SK-N-SH (cell line): ENCODE measurements at places on chromosomes 2 and 18. TPM values are rescaled to one million over a fixed set of nuclear protein-coding genes. Genes with fewer than 3 reads are reported as not detected.

DNA sequence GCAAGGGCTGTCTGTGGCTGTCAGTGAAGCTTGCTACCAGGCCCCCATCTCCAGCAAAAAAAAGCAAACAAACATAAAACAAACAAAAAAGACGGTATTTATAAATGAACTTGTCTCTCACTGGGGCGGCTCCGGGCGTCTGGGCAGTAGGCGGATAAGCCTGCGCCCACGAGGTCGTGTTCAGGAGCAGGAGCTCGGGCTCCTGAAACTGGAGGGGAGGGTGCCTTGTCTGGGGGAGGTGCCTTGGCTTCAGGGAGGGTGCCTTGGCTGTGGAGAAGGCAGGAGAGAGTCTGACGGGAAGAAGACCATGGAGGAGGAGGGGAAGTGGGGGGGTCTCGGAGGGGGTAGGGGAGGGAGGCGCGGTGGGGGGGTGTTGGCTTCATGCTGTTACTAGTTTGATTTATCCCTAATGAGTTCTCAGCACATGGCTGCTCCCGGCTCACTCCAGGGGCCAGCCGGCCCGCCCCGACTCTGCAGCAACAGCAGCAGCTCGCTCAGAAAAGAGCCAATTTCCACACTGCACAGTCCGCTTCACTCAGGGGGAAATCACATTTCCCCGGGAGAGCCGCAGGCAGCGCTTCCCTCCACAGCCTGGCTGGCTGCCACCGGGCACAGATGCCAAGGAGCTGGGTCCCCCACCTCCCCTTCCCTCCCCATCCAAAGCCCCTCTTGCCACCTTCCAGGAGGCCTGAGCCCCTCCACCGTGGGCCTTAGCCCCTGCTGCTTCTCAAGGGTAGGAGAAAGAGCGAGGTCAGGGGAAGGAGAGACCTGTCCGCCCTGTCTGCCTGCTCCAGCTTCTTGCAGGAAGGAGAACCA lies 38.7 kb downstream of the PSD4 start:
- DNase-seq, result peak; percentile 72

DNA sequence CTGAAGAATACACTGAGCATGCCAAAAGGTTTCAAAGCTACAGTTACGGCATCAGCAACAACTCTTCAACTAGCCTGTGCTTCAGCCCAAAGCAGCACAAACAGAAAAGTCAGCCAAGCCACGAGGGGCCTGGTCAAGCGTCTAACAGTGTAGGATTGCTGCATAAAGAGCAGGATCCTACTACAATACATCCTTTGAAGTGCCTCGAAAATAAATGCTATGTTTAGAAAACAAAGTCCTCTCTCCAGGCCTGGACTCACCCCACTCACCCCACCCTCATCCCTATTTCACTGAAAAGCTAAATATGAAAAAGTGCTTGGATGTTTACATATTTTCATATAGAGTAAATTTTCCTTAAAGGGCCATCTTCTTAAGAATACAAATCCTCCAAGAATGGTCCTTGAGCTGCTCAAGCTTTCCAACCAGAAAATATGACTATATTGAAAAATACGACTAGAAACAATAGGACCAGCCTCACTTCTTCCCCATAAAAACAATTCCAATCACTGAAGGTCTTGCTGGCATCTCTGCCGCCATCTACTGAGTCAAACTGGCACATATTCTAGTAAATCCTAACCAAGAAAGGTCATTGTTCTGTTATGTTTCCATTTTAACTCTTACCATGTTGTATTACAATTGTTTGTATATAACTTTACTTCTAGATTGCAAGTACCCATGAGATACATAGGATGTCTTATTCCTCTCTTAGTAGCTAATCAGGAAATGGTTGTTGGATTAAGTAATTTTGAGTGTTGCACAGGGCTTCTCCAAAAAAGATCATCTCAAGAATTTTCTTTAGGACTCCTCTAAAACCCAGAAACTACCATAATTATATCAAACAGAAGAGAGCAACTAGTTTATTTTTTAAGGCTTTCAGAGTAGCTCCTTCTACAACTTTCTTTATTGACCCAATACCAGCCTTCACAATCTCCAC lies 63.6 kb downstream of the CLHC1 start:
- DNase-seq, result peak; percentile 52

GRCh38 chr2:175476948-175477347 lies 295.4 kb upstream of the ATP5MC3 start:
- DNase-seq, result no peak

DNA sequence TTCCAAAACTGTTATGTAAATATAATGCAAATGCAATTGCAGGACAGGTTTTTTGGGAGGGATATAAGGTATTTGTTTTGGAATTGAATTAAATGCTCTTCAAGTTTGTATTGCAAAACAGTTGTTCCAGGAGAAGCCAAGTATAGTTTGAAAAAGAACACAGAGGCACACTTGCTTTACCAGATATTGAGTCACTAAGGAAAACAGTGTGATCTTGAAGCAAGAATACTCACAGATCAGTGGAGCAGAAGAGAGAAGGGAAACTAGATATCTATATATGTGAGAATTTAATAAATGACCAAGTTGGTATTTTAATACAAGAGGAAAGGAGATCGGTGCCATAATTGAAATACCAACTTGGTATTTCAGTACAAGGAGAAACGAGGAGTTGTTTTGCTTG lies 178.9 kb downstream of the CAPN13 start:
- no peak for DNase-seq

- DNase-seq, result no peak
Measured at GRCh38 chr2:206056286-206056685, 29.7 kb downstream of the INO80D start.

DNA sequence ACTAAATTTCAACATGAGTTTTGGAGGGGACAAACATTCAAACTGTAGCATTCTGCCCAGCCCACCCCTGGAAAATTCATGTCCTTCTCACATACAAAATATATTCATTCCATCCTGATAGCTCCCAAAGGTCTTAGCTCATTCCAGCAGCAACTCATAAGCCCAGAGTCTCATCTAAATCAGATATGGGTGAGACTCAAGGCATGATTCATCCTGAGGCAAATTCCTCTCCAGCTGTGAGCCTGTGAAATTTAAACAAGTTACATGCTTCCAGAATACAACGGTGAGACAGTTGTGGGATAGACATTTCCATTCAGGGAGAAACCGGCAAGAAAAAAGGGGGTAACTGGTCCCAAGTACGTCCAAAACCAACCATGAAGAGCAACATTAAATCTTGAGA lies 43.5 kb upstream of the FAHD2A start:
- no peak for DNase-seq

- DNase-seq, result no peak
Measured at GRCh38 chr2:19021721-19022120, 336.7 kb downstream of the OSR1 start.

DNA sequence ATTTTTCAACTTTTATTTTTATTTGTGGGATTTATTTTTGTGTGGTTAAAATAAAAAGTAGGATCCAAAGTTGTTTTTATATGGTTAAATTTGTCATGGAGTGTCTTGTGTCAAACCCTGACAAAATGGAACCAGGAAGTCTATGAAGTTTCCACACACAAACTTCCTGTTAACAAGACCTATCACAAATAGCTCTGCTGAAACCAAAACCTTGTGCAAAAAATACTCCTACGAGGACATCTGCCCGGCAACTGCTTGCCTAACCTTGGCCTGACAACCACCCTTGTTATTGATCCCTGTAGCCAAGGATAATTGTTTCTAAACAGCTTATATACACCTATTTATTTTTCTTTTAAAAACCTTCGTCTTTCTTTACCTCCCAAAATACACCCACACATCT lies 389.6 kb downstream of the TRIB2 start:
- no peak for DNase-seq

GRCh38 chr2:227460070-227460485 lies 11.9 kb upstream of the AGFG1 start:
- DNase-seq, result no peak

GRCh38 chr2:180761224-180761623 lies 219.2 kb upstream of the UBE2E3 start:
- DNase-seq, result no peak

DNA sequence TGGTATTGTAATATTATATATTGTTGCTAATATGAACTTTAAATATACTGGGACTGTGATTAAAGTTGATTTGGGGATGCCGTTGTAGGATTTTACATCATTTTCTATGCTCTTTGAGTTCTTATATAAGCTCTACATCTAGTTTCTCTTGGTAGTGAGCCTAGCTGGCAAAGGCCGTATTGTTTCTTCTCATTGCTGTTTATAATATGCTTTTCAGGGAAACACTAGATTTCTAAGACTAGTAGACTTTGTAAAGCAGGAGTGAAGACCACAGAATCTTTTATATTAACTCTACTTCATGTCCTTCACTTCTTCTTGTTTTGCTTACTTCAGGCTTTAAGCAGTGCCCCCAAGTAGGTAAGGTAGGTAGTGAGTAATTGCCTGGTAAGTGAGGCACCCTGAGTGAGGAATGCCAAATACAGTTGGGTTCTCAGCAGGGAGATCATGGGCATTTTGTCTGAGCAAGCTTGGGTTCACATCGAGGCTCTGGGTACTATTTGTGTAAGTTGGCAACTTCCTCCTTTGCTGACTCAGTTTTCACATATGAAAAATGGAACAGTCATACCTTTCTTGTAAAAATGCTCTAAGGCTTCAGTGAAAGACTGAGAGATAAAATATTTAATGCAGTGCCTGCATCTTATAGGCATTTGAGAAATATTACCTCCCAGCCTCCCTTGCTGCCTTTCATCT lies 96.4 kb downstream of the RNF144A start:
- DNase-seq, result no peak

GRCh38 chr18:6737833-6738232 lies 8.3 kb downstream of the ARHGAP28 start:
- DNase-seq, result no peak

DNA sequence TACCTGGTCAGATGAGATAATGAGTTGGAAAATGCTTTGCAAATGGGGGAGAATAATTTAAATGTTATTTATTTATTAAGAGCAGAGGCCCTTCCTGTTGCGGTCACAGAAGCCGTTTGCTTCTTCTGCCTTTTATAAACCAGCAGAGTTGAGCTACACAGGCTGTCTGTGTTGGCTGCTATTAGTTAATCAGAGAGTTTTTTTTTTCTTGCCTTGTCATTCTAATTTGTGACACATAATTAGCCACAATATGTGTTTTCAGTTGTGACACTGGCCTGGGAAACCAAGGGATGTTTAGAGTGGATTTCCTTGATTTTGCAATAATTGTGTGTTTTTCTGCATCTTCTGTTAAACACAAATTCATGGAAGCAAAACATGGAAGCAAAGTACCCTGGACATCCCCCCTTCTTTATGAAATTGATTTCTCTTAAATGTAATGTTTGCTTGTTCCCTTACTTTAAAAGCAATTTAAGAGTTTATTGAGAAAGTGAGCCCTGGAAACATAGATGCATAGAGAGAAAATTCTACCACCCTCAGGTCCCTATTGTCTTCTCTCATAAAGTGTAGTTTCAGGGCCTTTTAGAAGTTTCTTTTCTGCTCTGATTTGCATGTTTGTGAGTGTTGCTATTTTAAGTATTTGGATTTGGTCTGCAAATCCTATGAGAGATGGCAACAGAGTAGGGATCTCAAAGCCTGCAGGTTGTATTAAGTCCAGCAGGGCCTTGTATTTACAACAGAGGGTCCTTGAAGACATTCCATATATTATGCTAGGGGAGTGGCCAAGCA lies 22.8 kb upstream of the IL37 start:
- no peak for DNase-seq

GRCh38 chr2:81747481-81748070 lies 1443.0 kb upstream of the LRRTM1 start:
- DNase-seq, result no peak

- no peak for DNase-seq
Measured at GRCh38 chr2:191629001-191629453, 48.9 kb upstream of the NABP1 start.

- no peak for DNase-seq
Measured at GRCh38 chr2:8729939-8730338, 48.1 kb downstream of the ID2 start.

- DNase-seq, result no peak
Measured at GRCh38 chr2:216486708-216487107, 11.9 kb upstream of the RPL37A start.

GRCh38 chr2:219908538-219908937 lies 281.1 kb downstream of the SLC4A3 start:
- no peak for DNase-seq

GRCh38 chr2:201401815-201402214 lies 44.7 kb upstream of the FLACC1 start:
- DNase-seq, result no peak

DNA sequence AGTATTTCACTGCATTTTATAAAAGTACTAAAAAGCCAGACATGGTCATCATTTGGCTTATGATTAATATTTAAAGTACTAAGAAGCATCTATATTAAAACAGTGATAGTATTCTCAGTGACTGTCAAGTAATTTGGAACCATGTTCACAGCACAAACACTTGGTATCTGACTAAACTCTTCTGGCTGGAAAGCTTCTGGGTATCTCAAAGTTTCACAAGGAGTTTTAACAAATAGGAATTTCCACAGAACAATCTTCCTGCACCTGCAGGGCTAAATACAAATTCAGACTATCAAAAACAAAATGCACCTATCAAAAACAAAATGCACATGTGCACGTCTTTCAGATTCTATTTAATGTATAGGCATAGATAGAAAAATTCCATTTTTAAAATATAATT lies 158.8 kb downstream of the L3MBTL4 start:
- no peak for DNase-seq

- DNase-seq, result peak; percentile 63
Measured at GRCh38 chr2:121356058-121356640, 71.1 kb upstream of the TFCP2L1 start.

- no peak for DNase-seq
Measured at GRCh38 chr2:211957799-211958198, 580.8 kb downstream of the ERBB4 start.

DNA sequence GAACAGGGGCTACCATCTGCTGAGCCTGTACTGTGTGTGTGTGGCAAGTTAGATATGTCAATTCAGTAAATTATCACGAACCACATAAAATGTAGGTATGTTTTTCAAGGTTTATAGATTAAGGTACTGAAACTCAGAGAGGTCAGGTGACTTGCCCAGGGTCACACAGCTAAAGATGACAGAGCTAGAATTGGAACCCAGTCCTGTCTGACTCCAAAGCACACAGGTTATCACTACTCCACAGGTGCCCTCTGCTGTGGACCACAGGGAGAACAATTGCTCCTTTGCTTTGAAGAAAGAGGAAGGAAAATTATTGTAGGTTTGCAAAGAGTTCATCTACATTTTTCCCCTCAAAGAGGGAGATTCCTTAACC lies 229.7 kb upstream of the AGAP1 start:
- DNase-seq, result no peak

- DNase-seq, result no peak
Measured at GRCh38 chr2:96878796-96879544, 9.1 kb upstream of the SEMA4C start.

GRCh38 chr2:191063584-191063983 lies 49.6 kb upstream of the STAT1 start:
- DNase-seq, result no peak

- DNase-seq, result no peak
Measured at GRCh38 chr2:226154610-226155009, 645.0 kb downstream of the IRS1 start.

- DNase-seq, result no peak
Measured at GRCh38 chr2:102310964-102311640, at the start of gene IL1RL1. TSS of gene IL1RL1 (plus strand) at chr2:102311563. CDS start at chr2:102338265, 26,702 bp downstream.

GRCh38 chr2:5454051-5454390 lies 238.2 kb upstream of the SOX11 start:
- DNase-seq, result no peak

- DNase-seq, result no peak
Measured at GRCh38 chr2:3435445-3435844, 56.0 kb downstream of the TRAPPC12 start.

- no peak for DNase-seq
Measured at GRCh38 chr2:148616662-148617061, 27.9 kb upstream of the EPC2 start.

The FSHR gene
- polyA plus RNA-seq, result not detected in 2 replicates

The MOB1A gene
- polyA plus RNA-seq, result 15.3 and 19.7 TPM in 2 replicates

The FHOD3 gene
- polyA plus RNA-seq, result 10.9 and 11.6 TPM in 2 replicates

The COL4A3 gene
- polyA plus RNA-seq, result not detected in 2 replicates

The RAB6C gene
- 0.02 and 0.05 TPM in 2 replicates for polyA plus RNA-seq

The SLC5A7 gene
- 0.12 and 0.57 TPM in 2 replicates for polyA plus RNA-seq

The HOXD9 gene
- 3.6 and 4.8 TPM in 2 replicates for polyA plus RNA-seq
